ENCODE measurements at places on chromosomes 4 and X. TPM values are rescaled to one million over a fixed set of nuclear protein-coding genes. Genes with fewer than 3 reads are reported as not detected.

Gene PRKG2
- 0.12 TPM for total RNA-seq

Gene TXK
- total RNA-seq: 7.6 TPM

Gene EMCN
- total RNA-seq: not detected

Gene VCX3A
- not detected for total RNA-seq

Gene IL15
- 0.92 TPM for total RNA-seq

DNA sequence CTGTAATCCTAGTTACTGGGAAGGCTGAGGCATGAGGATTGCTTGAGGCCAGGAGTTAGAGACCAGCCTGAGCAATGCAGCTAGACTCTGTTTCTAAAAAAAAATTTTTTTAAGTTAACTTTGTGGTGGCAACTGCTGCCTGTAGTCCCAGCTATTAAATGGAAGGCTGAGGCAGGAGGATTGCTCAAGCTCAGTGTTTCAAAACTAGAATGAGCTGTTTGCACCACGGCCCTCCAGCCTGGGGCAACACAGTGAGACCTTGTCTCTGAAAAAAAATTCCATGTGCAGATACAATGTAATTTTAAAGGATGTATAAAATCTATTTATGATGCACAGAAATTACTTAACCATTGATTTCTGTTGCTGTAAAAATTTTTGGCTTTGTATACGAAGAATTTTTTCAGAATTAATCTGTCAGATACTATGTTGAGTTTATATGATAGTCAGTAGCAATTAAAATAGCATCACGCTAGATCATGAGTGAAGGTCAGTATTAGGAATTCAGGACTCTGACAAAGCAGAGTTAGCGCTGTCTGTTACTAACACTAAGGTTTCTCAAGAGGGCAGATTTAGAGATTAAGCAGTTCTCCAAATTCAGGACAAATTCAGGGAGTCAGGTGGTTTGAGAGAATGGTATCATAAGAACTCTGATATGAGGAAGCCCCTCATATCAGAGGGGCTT, 8.3 kb upstream of the AGA start:
- peak; percentile 34 for DNase-seq

DNA sequence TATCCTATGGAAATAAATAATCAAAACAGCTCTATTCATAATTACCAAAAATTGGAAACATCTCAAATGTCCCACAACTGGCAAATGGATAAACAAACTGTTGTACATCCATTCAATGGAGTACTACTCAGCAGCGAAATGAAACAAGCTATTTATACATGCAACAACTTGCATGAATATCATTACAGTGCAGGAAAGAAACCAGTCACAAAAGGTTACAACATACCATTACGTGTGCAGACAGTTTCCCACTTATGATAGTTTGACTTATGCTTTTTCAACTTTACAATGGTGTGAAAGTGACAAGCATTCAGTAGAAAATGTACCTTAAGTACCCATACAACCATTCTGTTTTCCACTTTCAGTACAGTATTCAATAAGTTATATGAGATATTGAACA, 82.3 kb downstream of the NEK1 start:
- no peak for DNase-seq

GRCh38 chr4:76850010-76850441, 47.9 kb downstream of the SOWAHB start:
- no peak for DNase-seq

GRCh38 chrX:103157496-103158316, 57.2 kb upstream of the BEX4 start:
- DNase-seq: peak; percentile 62

- peak; percentile 49 for DNase-seq
These were observed 71.6 kb upstream of the NFKB1 start for GRCh38 chr4:102429553-102429952.

- DNase-seq: no peak
These were observed 111.1 kb downstream of the SH3RF1 start for GRCh38 chr4:169159624-169160171.

DNA sequence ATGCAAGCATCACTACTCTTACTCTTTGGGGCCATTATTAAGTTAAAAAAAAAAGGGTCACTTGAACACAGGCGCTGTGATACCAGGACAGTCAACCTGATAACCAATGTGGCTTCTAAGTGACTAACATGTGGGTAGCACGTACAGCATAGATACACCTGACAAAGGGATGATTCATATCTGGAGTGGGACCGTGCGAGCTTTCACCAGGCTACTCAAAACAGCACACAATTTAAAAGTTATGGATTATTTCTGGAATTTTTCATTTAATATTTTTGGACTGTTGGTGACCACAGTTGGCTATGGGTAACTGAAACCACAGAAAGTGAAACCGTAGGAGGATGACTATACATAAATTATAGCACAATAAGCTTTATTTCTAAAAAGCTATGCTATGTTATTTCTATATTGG, 113.8 kb upstream of the STIM2 start:
- DNase-seq: peak; percentile 69

DNA sequence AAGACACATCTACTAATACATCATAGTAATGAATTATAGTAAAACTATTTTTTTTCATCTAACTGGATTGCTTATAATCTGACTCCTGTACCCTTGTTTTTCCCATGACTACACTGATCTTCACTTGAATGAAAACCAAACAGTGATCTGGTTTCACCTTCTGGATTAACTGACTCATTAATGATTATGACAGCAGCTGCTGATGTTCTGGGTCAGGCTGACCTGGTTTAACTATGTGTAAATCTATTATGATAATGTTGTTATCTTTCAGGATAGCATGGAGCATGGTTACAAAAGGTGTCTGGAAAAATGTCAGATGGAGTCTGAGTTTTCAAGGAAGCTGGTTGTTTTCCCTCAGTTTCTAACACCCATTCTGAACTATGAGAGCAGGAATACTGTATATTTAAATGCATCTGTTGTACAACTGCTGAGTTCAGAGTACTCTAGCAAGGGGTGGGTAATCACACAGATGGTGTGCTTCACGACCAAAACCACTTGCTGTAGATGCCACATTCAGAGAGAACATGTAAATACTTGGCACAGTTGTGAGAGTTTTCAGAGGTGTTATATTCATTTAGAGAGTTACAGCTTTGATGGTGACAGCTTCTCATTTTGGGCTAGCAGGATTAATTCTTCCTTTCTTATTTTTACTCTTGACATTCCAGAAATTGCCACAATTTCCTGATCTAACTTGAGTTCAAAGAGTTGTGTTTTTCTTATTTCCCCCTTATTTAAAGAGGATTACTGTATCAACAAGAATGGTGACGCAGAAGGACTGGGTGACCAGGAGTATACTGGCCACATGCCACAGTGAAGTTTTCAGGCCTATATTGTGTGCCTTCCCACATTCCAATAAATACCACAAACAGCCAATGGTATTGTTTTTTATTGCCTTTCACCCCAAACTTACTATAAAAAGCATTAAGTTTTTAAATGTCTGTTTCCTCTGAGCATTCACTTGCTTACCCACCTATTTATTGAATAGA, 249.7 kb upstream of the TET2 start:
- no peak for DNase-seq

GRCh38 chr4:4780729-4781244, 78.7 kb upstream of the MSX1 start:
- no peak for DNase-seq

- no peak for DNase-seq
These were observed 70.4 kb downstream of the ARAP2 start for GRCh38 chr4:36173905-36174304.

DNA sequence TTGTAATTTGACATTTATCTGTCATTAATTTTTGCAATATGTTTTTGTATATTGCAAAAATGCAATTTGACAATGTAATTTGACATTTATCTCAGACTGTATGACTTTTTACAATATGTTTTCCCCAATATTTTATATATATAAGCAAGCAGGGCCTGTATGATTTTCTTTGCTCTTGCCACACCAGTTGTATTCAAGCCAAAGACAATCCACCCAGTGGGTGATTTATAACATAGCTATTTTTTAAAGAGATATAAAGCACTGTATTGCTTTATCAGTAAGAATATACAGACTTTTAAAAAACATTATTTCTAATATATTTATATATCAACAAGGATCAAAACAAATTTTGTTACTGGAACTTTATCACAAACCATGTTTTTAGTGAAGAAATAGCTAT, 47.3 kb downstream of the SLIT2 start:
- DNase-seq: no peak

DNA sequence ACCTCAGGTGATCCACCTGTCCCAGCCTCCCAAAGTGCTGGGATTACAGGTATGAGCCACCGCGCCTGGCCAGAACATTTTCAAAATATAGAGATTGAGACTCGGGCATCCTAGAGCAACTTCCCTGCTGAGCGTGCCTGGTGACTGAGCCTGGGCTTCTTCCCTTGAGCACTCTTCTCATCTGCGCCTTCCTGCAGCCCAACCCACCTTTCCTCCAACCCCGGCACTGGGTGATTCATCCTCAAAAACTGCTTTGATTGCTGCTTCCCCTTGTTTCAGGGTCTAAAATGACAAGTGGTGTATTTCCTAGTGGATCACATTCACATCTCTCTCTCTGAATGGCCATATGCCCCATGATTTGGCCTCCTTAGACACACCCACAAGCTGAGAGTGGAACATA, 37.8 kb downstream of the PHKA2 start:
- DNase-seq: no peak

- no peak for DNase-seq
These were observed 219.0 kb upstream of the FGF13 start for GRCh38 chrX:138930583-138930945.

- DNase-seq: no peak
These were observed 148.9 kb downstream of the SOX3 start for GRCh38 chrX:140355922-140356321.

- DNase-seq: no peak
These were observed 69.5 kb downstream of the PDE5A start for GRCh38 chr4:119559044-119559647.

- DNase-seq: no peak
These were observed 2.3 kb downstream of the F9 start for GRCh38 chrX:139532834-139533233.

- no peak for DNase-seq
These were observed 44.9 kb downstream of the SH3RF1 start for GRCh38 chr4:169225812-169226211.

DNA sequence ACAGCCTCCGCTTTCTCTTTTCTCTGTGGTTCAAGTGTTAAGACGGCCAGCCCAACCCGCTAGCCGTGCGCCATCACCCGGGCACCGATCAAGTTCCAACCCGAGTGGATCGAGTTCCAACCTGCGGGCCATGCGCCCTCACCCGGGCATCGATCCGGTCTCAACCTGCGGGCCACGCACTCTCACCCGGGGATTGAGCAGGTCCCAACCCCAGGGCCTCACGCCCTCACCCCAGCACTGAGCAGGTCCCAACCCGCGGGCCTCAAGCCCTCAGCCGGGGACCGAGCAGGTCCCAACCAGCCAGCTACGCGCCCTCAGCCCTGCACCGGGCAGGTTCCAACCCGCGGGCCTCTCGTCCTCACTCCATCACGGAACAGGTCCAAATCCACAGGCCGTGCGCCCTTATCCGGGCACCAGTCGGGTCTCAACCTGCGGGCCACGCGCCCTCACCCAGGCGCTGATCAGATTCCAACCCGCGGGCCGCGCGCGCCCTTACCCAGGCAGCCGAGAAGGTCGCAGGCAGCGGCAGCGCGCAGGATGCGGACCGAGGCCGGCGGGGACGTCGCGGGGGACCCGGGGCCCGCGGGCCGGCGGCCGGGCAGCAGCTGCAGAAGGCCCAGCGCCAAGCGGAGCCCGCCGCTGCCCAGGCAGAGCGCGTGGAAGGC, 443 bp downstream of the GPR143 start:
- DNase-seq: no peak

DNA sequence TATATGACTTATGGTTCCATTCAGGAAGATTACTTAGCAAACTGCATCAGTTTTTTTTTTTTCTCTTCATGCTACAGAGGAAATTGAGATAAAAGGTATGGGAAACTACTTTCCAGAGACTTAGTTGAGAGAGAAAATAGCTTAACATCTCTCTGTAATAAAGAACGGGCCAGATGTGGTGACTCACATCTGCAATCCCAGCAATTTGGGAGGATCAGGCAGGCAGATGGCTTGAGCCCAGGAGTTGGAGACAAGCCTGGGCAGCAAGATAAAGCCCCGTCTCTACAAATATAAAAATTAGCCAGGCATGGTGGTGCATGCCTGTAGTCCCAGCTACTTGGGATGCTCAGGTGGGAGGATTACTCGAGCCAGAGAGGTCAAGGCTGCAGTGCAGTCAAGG, 271.2 kb upstream of the TENM3 start:
- DNase-seq: no peak

DNA sequence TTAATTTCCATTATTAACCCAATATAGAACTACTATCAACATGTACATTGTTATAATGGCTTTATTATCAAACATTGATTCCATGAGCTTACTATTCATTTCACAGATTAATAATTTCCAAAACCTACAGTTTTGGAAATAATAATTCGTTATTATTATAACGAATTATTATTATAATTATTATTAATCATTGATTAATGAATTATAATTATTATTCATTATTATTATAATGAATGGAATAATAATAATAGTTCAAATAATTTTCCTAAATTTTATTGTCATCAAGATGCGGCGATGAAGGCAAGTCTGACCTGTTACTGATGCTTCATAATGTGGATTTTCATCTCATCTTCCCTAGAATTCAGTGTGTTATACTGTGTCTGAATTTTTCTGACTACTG, 22.0 kb downstream of the CTSO start:
- no peak for DNase-seq

DNA sequence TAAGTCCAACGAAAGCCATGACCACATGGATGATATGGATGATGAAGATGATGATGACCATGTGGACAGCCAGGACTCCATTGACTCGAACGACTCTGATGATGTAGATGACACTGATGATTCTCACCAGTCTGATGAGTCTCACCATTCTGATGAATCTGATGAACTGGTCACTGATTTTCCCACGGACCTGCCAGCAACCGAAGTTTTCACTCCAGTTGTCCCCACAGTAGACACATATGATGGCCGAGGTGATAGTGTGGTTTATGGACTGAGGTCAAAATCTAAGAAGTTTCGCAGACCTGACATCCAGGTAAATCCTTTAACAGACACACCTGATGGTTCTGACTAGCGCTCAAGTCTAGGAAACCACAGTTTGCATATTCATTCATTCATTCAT, 6.0 kb downstream of the SPP1 start:
- DNase-seq: no peak

DNA sequence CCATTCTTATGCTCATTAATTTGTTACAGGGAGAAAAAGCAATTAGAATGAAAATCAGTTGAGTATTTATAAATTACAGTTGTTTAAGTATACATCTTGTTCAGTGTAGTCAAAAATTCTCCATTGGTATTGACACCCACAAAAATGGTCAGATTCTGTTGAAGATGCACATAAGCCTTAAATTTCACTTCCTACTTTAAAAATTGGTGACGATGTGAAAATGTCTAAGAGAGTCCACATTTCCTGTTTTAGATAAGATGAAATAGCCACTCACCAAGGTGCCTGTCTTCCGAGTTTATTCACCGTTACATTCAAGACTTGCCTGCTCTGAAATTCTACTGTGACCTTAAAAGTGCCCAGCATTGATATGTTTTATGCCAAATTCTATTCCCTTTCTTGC, 93.6 kb downstream of the GPR143 start:
- no peak for DNase-seq

Measured in activated CD4-positive, alpha-beta T cell treated with anti-CD3 and anti-CD28 coated beads, Interleukin-2, amount 10 ng/mL, durations not matched to agents 24 days and 14 days (primary cell).